ENCODE measurements at places on chromosomes 7 and 10.

DNA sequence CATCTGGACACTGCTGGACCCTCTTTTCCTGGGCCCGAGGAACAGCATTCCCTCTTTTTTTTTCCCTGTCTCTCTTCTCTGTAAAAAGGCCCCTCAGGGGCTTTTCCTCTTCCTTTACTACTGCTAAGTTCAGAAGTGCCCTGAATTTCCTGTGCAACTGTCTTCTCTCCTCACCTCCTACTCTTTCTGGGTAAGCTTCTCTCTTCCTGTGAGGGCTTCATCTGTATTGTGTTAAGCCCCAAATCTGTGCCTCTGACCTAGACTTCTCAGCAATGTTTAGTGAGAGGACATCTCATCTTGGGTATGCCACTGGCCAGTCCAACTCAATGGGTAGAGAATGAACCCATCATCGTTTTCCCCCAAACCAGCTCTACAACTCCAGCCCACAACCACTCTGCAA lies 174.2 kb downstream of the PTEN start:
- DNase-seq, result no peak

- DNase-seq, result no peak
Observed at GRCh38 chr10:118321724-118322575, 20.2 kb downstream of the FAM204A start.

DNA sequence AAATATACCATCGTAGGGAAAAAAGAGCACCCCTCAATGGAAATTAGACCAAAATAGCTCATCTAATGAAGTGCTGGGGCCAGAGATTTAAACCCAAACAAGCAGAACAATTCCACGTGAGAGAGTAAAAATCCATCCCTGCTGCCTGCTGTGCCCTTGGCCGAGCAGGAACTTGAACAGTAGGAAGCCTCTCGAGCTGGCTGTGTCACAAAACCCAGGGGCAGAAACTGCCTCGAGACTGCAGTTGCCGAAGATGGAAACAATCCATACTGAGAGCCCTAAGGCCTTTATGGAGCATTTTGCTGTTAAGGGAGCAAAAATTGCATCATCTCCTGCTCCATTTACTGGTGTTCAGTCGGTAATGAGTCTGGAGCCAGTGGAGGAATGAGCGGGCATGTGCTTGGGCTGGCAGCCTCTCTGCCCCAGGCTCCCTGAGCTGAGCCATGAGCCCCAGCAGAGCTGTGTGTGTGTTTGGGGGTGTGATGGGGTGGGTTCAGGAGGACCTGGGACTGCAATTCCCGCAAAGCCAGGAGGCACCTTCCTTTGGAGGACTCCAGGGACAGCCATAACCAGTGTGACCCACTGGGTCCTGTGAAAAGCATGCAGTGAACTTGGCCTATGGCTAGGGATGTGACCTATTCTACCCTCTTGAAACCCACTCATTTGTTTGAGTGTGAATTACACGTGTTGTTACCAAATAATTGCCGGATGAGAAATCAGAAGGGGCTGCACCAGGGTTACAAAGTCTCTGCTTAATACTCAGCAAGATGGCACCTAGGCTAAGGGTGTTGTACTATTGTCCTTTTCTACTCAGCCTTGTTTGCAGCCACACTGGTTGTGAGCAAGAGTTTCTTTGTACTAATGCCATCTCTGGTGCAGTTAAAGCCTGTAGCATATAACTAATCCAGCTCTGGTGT lies 58.3 kb downstream of the CDHR3 start:
- DNase-seq, result no peak

DNA sequence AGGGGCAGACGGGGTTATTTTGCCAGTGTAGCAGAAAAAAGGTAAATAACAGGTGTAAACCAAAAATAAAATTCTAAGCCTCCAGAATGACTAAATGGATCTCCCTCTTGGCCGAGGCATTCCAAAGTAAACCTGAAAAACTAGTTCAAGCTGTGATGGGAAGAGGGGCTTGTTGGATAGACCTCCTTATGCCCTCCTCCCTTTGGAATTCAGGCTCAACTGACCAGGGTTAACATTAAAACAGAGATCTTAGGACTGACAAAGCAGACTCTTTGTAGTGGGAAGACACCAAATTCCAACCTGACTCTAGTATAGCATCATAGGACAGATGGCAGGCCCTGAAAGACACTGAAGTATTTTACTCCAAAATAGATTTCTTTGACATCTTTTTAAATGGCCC lies 113.8 kb upstream of the ITGB1 start:
- no peak for DNase-seq

- no peak for DNase-seq
Observed at GRCh38 chr10:46299536-46300369, 13.0 kb downstream of the ANTXRL start.

- no peak for DNase-seq
Observed at GRCh38 chr10:104449391-104449790, 95.8 kb downstream of the CFAP58 start.

GRCh38 chr7:98836811-98837629 lies 32.8 kb downstream of the TMEM130 start:
- peak; percentile 46 for DNase-seq

DNA sequence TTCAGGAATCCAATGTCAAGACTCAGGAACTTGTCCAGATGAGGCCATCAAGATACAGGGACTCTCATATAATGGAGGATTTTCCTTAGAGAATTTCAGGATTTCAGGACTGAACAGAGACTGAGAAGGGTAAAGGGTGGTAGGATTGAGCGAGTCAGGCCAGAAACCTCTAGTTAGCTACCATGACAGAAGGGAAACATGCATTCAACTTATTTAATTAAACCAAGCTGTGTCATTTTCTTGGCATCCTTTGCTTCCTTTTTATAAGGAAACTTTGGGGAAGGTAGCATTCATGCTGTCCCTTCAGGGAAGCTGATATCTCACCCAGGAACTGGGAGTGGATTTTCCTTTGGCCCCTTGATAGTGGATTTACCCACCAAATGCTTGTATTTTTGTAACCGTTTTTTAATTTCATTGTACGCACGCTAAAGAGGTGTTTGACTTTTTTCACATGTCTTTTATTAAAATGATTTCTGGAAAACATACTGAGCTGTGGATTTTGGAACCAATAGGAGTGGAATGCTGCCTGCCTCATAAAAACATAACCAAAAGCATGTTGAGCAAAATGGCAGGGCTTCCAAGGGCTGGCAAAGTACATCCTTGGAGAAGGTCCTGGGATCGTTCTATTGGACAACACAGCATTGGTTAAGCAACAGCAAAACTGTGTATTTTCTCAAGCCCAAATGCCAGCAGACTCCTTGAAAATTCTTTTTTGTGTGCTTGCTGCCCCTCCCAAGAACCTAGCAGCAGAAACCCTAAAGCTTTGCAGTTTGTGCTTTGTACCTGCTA lies 104.5 kb downstream of the CXCL12 start:
- DNase-seq, result no peak

- DNase-seq, result no peak
Observed at GRCh38 chr10:133440633-133441285, 13.0 kb upstream of the SCART1 start.

DNA sequence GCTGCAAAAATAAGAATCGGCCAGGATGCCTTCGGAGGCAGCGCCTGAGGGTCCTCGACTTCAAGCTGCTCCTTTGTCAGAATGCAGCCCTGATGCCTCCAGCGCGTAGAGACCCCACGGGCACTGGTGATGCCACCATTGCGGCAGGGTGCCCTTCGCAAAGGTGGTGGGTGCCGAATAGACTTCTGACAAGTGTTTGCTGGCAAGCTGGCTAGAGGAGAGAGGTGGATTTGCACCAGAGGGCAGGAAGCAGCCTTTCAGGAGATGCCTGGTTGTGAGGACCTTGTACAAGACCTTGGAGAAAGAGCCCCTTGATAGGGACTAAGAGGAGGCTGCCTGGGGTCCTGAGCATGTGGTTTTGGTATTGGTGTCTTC lies 103.2 kb upstream of the PPIF start:
- peak; percentile 36 for DNase-seq

DNA sequence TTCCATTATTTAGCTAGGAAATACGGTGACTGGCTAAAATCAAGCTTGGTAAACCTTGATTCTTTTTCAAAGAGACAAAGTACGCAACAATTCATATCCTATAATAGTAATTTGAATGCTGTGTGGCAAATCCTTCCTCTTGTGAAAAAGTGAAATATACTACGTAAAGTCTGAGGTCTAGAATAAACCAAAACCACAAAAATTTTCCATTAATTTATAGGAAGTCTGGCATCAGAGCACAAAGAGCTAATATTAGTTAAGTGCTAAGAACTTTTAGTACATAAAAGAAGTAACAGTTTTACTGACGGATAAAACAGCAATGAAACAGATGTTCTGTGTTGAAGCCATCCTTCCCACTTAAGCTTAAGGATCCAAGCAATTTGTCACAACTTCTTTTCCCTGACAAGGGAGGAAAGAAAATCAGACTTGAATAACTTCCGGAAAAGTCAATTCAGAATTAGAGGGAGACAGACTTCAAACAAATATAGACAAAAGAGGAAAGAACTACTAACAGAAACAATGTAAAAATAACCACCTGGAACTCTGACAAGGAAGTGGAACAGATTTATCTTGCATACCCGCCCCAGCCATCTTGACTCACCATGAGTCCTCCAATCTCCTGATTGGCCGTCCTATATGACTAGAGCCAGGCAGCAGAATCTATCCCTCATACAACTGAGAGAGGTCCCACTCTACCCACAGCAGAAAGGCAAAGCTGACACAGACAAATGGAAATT lies 34.6 kb downstream of the RHEB start:
- DNase-seq, result no peak

DNA sequence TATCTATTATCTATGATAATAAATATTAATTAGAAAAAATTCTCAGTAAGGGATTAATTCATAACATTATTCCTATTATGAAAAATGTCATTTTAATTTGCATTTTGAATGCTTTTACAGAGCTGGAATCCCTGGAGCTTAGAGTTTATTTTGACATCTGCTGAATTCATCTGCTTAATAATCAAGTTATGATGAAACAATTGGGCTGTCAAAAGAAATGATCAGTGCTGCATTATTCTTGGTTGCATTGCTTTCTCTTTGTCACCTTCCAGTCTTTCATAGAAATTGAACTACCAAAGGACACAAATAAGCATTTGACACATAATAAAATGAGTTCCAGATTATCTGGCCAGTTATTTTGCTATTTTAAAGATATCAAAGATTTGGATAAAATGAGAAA lies 40.0 kb upstream of the MACC1 start:
- no peak for DNase-seq

GRCh38 chr10:46296641-46297141 lies 9.9 kb downstream of the ANTXRL start:
- no peak for DNase-seq

DNA sequence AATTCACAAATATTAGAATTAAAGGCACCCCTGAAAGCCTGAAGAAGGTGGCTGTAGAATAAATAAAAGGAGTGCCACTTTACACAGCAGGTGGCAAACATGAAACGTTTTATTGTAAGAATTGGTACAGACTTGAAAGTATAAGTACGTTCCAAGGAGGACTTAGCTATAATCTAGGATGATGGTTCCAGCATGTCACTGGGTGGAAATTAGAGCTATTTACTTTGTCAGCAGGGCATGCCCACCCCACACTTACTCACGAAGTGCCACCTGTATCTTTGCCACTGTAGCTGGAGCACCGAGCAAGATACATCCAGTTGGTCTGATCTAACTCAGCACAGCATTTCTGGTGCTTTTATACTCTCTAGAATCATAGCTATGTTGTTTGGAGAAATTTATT lies 97.8 kb downstream of the GRM8 start:
- DNase-seq, result no peak

DNA sequence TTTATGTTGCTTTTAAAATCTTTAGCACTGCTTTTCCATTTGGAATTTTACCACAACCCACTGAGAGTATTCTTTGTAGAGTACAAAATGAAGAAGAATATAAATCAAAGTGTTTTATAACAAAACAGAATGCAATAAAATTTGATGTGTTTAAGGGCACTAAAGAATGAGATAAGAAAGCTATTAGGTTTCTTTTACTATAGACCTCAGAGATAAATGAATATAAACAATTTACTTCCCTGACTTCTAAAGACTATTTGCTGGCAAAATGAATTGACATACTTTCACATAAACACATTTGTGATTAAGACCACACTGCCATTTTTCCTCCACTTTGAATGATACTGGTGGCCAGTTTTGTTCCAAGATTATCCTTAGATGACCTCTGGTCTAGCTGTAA lies 124.5 kb downstream of the ITGA8 start:
- no peak for DNase-seq

GRCh38 chr10:131979336-131979735 lies 2.4 kb downstream of the BNIP3 start:
- DNase-seq, result no peak

DNA sequence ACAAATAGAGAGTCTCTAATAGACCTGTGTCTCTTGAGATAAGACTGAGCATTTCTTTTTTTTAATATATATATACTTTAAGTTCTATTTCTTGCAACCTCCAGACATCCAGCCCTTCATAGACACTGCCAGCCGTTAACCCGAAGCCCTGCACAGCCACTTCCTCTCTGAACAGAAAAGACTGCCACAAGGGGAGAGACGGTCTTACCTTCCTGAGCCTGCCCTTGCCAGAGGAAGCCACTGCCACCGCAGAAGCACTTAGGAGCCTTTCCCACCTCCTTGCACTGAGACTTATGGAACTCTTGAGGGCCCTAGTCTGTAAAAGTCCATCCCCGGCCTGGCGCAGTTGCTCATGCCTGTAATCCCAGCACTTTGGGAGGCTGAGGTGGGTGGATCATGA lies 31.8 kb upstream of the PRSS1 start:
- peak; percentile 31 for DNase-seq

GRCh38 chr7:128841171-128841690 lies 11.0 kb downstream of the FLNC start:
- DNase-seq, result no peak

- DNase-seq, result peak; percentile 23
Observed at GRCh38 chr7:1059200-1060091, 15.1 kb downstream of the GPR146 start.

DNA sequence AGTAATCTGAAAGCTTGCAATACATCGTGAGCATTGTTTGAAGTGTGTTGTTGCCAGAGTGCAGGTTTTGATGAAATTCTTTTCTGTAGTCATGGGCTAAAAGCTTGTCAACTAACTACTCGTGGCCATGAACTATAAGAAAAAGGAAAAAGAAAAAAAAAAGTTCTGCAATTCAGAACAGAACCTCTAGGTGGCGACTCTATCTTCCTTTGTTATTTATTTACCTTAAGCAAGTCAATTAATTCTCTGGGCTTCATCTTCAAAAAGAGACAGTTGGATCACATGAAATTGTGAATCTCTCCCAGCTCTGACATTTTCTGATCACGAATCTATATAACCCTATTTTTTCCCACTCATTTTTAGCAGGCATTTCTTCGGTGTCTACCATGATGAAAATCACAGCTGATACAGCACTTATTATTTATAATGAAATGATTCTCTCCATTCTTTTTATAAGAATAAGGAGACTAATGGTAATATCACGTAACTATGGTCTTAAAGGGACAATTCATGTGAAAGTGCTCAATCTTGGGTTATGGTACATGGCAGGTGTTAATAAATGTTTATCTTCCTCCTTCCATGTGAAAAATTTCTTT lies 18.8 kb downstream of the TMEM196 start:
- peak; percentile 32 for DNase-seq

DNA sequence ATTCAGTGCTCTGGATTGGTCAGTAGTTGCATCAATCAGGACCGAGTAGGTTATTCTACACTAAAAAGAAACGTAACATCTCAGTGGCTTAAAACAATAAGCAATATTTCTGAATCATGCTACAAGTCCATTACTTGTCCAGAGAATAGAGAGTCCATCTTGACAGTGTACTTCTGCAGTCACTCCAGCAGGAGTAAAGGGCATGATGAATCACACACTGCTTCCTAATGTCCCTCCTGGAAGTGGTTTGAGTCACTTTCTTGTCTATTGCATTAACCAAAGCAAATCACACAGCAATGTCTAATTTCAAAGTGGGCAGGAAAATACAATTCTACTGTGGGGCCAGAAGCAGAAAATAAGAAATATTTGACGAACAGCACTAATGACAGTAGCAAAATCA lies 124.8 kb downstream of the TSPAN12 start:
- no peak for DNase-seq
